ENCODE measurements at places on chromosomes 3 and 15.

- peak; percentile 28 for DNase-seq
Observed at GRCh38 chr3:150922611-150923010, 17.4 kb upstream of the MINDY4B start.

GRCh38 chr3:177571944-177572315, 374.6 kb upstream of the TBL1XR1 start:
- DNase-seq, result no peak

DNA sequence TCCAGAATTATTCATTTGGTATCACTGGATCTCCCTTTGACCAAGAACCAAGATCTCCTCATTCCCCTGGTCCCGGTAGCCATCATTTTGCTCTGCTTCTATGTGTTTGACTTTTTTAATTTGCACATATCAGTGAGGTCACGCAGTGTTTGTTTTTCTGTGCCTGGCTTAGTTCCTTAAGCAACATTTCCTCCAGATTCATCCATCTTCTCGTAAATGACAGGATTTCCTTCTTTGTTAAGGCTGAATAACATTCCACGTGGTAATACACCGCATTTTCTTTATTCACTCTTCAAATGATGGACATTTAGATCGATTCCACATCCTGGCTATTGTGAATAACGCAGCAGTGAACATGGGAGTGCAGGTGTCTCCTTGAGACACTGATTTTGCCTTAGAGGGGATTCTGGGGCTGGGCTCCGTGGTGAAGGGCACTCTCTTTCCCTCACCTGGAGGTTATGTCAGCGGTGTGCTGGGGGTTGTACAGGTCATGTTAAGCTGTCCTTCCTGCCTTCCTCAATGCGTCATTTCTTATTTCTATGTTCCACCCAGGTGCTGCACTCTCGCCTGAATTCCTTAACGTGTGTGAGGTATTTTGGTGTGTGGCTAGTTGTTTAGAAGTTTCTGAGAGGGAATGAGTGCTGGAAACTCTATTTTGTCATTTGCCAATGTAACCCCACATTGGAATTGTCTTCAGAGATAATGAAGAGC, 212.2 kb downstream of the LPP start:
- DNase-seq, result peak; percentile 70

DNA sequence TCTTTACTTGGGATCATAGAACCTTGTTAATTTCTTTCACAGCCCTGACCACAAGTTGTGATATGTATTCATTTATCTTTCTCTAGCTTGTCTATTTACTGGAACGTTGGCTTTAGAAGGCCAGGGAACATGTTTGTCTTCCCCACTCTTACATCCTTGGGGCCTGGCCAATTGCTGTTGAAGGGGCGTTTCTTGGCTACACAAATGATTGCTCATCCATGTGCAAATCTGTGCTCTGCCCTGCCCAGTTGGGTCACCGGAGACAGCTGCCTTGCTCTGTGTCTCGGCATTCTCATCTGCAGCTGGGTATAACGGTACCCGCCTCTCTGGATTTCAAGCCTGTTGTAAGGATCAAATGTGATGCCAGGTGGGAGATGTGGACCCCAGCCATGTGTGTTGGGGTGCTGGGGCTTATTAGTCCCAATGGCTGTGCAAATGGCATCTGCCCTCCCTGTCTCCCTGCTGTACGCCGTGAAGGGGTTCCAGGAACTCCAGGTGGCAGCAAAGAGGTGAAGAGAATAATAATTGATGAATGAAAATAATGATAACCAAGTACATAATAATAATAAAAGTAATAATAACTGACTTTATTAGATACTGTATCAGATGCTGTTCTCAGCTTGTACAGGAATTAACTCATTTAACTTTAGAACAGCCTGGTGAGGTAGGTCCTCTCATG, 24.0 kb upstream of the TLE3 start:
- DNase-seq, result no peak

- DNase-seq, result no peak
Observed at GRCh38 chr3:8451696-8452095, 49.9 kb upstream of the LMCD1 start.

- DNase-seq, result peak; percentile 81
Observed at GRCh38 chr15:57213862-57214261, 162.4 kb upstream of the CGNL1 start.

GRCh38 chr3:111723293-111724215, 128.4 kb upstream of the ZBED2 start:
- DNase-seq, result no peak

DNA sequence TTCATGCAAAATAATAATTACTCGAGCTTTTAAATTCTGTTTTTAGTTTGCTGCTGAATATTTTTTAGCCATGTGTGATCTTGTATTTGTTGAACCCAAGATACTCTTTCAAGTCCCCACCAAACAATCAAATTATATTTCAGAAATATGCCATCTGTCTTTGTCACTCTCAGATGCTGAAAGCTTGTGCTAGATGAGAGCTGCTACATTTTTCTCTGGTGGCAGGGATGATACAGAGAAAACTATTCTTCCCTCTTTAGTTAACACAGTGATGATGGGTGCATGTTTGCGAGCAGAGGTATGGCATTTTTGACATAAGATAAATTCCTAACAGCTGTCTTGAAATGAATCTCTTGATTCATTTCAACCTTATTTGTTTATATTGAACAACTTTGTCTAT, 100.6 kb upstream of the NPHP3 start:
- no peak for DNase-seq

- DNase-seq, result no peak
Observed at GRCh38 chr3:191119415-191120295, 79.4 kb upstream of the OSTN start.

GRCh38 chr3:73228437-73228836, 167.0 kb downstream of the EBLN2 start:
- no peak for DNase-seq

DNA sequence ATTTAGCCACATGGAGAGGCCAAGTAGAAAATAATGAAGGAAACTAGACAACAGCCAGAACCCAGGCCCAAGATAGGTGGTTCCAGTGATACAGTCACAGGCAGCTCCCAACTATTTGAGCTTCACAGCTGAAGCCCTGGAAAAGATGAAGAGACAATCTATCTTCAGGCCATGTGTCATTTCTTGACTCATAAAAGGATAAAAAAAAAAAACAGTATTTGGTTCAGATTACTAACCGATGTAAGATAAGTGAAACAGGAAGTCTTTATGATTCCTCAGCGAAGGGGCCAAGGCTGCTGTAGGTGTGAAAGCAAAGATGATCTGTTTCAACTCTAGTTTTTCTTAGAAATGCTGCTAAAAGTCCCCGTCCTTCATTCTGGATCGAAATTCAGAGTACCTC, 394.6 kb downstream of the ZNF385D start:
- no peak for DNase-seq

DNA sequence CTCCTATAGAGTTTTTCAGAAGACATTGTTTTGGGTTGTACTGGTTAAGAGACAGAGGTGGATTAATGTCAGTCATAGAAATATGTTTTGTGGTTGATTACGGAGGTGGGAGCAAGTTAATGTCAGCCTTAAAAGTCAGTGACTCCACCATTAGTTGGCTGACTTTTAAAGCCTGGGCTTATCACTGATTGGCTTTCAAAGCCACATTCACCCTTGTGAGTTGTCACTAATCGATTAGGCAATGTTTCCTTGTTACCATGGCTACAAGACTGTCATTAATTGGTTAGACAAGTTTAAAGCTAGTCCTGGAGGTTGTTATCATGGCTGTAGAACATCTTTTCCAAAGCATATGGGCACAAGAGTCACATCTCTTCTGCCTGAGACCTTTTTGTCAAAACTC, 73.0 kb downstream of the NEO1 start:
- no peak for DNase-seq

DNA sequence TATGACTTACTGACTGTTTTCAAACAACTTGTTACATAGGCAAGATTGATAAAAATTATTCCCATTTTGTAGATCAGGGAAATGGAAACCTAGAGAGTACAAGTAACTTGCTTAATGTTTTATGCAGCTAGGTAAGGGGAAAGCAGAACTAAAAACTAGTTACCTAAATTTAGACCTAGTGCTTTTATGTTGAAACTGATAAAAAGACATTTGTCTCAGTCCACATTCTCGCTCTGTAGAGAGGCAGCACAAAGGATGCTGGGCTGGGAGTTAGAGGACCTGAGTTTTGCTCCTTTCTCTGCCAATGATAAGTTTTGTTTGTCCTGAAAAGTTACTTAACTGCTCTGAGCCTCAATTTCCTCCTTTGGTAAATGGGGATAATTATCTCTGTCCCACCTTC, 17.4 kb downstream of the TIMP4 start:
- DNase-seq, result no peak

- DNase-seq, result no peak
Observed at GRCh38 chr15:98684436-98684835, 36.1 kb downstream of the IGF1R start.

DNA sequence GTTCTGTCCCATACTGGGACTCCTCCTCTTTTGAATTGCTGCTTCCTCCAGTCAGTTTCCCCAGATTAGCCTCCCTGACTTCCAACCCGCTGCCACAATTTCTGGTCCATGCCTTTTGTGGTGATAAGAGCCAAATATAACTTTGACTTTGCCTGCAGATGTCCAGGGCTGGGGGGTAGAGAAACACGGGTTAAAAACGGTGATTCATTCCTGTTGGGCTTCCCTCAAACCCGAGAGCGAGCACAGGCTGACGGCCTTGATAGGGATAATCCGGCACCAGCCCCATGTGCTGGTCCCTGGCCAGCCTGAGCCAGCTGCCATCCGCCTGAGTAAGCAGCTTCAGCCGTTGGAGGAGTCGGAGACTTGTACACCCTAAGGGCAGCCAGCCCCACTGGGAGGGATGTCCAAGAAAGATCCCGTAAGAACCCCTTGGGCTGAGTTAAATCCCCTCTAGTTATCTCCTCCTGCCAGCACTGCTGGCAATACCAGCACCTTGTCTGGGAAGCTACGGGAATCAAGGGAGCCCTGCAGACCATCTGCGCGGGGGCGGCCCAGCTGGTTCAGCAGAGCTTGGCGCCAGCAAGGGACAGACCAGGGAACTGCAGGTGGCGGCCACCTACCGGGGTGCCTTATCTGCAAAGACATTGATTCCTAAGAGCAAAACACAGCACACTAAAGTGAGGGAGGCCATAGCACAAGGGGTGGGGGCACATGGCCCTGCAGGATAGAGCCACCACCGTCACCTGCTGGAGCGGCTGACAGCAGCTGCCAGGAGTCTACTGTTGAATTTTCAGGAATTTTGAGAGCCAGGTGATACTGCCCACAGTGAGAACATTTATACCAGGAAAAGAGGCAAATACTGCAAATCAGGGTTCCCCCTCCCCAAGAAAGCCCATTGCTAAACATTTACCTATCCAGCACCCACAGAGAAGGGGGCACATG, 18.1 kb downstream of the CSPG4 start:
- DNase-seq, result peak; percentile 47

DNA sequence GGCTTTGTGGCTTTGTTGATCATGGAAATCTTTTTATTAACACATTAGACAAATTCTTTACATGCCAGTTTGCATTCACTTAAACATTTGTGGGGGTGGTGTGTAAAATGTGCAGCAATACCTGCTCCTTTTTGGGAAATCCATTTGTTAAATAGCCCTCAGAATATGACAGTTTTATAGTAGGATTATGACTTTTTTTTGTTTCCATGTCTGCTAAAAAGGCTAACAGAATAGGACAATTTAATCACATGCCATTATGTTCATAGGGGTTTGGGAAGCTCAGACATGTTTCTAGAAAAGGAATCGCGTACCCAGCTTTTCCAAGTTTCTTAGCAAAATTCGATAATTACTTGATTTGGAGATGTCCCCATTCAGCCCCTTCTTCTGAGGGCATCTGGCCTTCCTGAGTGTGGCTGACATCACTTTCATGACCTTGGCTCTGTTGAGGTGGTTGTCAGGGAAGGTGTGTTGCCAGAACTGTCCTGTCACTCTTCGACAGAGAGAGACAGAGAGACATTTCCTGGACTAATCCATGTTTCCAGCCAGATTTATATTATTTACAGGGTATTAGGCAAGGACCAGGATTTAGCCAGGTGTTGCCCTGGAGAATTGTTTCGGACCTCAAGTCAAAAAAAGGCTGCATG, 126.4 kb downstream of the PTPRG start:
- no peak for DNase-seq

GRCh38 chr3:132738314-132738713, 16.1 kb upstream of the NPHP3 start:
- DNase-seq, result no peak

DNA sequence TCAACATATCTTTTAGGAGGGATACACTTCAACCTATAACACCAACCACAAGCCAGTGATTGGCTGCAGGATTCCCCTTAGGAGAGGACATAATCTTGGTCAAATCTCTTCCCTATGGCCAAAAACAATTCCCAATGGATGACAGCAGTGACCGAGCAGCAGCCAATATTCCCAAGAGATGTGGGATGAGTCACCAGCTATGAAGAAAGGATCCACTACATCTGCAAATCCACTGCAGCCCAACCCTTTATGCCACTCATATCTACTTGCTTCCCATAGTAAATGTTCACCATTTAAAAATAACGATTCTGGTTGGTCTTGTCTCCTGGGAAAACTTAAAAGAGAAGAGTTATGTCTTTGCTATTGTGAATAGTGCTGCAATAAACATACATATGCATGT, 4.5 kb upstream of the IQCF5 start:
- DNase-seq, result no peak

DNA sequence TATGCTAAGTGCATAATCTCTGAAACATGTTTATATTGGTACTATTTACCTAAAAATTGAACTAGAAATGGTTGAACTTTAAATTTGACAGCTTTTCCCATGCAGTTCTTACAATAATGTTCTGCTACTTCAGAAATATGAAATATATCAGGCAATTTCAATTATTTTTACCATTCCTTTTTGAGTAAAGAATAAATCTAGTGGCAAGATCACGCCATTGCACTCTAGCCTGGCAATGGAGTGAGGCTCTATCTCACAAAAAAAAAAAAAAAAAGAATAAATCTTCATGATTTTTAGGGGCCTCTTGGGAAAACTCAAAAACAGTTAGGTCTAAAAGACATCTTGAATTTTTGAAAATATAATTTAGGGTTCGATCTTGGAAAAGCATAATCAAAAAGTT, 10.6 kb upstream of the DNAAF4 start:
- DNase-seq, result no peak

GRCh38 chr15:99366013-99366412, 114.7 kb downstream of the LRRC28 start:
- no peak for DNase-seq

DNA sequence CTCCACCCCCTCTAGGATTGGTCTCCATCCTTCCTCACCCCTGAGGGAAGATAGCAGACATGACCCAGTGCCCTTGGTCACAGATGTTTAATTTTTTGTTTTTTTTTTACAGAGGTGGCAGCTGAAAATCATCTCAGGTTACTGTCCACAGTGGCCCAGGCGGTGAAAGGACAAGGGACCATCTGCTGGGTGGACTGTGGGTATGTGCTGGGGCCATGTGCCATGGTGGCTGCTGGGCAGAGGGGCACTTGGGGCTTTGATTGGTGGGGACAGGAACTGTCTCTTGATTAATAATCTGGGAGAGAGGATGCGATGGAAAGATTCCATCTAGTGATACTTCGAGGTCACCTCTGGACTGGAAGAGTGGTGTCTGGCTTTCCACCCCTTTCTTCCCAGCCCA, 25.4 kb downstream of the PDIA5 start:
- DNase-seq, result no peak

- no peak for DNase-seq
Observed at GRCh38 chr3:70386043-70386442, 73.6 kb upstream of the MDFIC2 start.

- no peak for DNase-seq
Observed at GRCh38 chr3:29064085-29064484, 216.8 kb upstream of the RBMS3 start.

Measured in HT-29 (cell line).